Neural progenitor cell (in vitro differentiated cells): ENCODE measurements at places on chromosomes 6 and 20. TPM values are rescaled to one million over a fixed set of nuclear protein-coding genes. Genes with fewer than 3 reads are reported as not detected.
A peak's percentile ranks its signal among the peaks of the same experiment; 100 is the strongest.

DNA sequence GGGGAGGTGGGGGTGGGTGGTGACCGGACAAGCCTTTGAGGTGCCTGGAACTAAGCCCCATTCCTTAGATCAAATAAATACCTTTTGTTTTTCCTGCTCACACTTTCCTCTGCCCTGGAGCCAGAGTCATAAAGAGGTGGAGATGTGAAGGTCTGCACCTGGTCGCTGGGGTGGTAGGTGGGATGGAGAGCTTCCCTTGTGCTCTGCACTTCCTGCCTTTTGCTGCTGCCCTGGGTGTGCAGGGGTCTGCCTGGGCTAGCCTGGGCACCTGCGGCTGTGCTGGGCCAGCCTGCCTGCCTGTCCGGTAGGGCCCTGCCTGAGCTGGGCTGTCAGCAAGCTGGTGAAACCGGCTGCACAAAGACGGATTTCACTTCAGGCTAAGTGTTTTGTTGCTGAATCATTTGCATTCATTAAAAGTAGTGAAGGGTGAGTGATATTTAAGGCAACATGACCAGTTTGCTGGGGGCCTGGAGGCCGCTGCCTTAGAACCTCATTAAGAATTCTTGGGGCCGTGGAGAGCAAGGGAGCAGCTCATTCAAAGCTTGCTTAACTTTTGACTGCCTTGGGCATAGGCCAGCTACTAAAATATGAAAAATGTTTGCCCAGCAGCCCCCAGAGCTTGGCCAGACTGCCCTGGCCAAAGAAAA lies 20.5 kb downstream of the PTK7 start:
- H3K27ac ChIP-seq = peak overlapping the region; percentile 82
- H3K36me3 ChIP-seq = no peaks in the 10 kb centered on the region
- H3K4me1 ChIP-seq = peaks cover 33% of the 10 kb centered on the region
- no peak overlapping the region for H3K4me3 ChIP-seq

APOBEC2 gene
- total RNA-seq = 0.46 TPM in 1 of 2 replicates, not detected in the other

GRCh38 chr6:1461207-1461606 lies 71.8 kb downstream of the FOXF2 start:
- no peaks in the 10 kb centered on the region for H3K36me3 ChIP-seq
- no peak for DNase-seq
- H3K4me1 ChIP-seq = no peaks in the 10 kb centered on the region
- no peaks in the 10 kb centered on the region for H3K27me3 ChIP-seq
- H3K4me3 ChIP-seq = no peak overlapping the region
- no peak overlapping the region for H3K27ac ChIP-seq

GRCh38 chr6:160990847-160991405 lies 643 bp upstream of the MAP3K4 start:
- H3K4me3 ChIP-seq = peak overlapping the region; percentile 97
- H3K27ac ChIP-seq = peak overlapping the region; percentile 92

GRCh38 chr20:39381595-39381994 lies 419.5 kb downstream of the DHX35 start:
- no peaks in the 10 kb centered on the region for H3K27me3 ChIP-seq
- DNase-seq = peak; percentile 32
- no peak overlapping the region for H3K4me3 ChIP-seq
- H3K4me1 ChIP-seq = peaks cover 11% of the 10 kb centered on the region
- no peaks in the 10 kb centered on the region for H3K36me3 ChIP-seq
- H3K27ac ChIP-seq = no peak overlapping the region

MCCD1 gene
- total RNA-seq = not detected in 2 replicates

- H3K36me3 ChIP-seq = peaks cover 6% of the 10 kb centered on the region
- peak overlapping the region; percentile 53 for H3K27ac ChIP-seq
- no peaks in the 10 kb centered on the region for H3K4me1 ChIP-seq
- no peak overlapping the region for H3K4me3 ChIP-seq
- DNase-seq = peak; percentile 31
These were observed 27.1 kb downstream of the PTGIS start for GRCh38 chr20:49540687-49541435.

GCM1 gene
- not detected in 2 replicates for total RNA-seq

DNA sequence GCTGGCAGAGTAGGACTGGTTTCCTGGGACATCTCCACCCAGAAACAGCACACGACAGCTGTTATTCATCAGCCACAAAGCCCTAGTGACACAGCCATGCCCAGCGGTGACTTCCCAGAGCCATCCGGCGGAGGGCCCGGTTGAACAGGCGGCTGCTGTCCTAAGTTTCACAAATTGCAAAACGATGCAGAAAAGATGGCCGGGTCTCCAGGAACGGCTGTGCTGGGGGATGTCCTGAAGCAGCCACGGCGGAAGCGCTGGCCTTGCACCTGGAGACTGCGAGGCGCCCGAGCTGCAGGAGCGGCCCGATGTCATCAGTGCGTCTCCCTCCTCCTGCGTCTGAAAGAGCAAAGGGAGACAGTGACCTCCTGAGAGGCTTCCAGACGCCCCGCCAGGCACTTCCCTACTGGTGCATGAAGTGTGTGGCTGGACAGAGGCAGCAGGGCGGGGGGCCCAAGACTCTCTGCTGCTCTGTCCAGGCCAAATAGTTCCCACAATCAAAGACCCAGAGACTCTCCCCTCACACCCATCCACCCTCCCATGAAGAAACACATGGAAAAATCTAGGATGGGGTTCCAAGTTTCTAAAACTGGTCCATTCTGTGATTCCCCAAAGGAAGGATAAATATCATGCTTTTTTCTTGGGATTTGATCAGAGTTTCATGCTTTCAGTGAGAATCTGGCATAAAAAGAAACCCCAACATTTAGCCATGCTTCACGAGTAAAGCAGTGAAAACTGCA lies 44.0 kb downstream of the SSR1 start:
- H3K27me3 ChIP-seq = no peaks in the 10 kb centered on the region
- no peak overlapping the region for H3K27ac ChIP-seq
- DNase-seq = no peak
- H3K4me3 ChIP-seq = no peak overlapping the region
- no peaks in the 10 kb centered on the region for H3K36me3 ChIP-seq

DNA sequence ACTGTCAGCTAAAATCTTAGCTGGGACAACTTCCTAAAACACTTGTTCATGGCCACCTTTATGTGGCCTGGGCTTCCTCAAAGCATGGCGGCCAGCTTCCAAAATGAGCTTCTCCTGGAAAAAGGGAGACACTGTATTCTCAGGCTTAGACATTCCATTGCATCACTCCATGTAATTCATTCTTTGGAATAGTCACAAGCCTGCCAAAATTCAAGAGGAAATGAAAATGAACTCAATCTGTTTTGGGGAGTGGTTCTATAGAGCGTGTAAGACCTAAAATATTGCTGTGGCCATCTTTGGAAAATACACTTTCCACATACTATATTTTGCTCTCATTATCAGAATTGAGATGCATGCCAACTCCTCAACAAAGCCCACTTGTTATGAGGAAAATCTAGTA lies 687.0 kb downstream of the KIF16B start:
- H3K27me3 ChIP-seq = no peaks in the 10 kb centered on the region
- DNase-seq = no peak
- no peaks in the 10 kb centered on the region for H3K4me1 ChIP-seq
- H3K27ac ChIP-seq = no peak overlapping the region
- no peaks in the 10 kb centered on the region for H3K36me3 ChIP-seq
- no peak overlapping the region for H3K4me3 ChIP-seq

TNFRSF21 gene
- total RNA-seq = 16.9 and 23.2 TPM in 2 replicates

DNA sequence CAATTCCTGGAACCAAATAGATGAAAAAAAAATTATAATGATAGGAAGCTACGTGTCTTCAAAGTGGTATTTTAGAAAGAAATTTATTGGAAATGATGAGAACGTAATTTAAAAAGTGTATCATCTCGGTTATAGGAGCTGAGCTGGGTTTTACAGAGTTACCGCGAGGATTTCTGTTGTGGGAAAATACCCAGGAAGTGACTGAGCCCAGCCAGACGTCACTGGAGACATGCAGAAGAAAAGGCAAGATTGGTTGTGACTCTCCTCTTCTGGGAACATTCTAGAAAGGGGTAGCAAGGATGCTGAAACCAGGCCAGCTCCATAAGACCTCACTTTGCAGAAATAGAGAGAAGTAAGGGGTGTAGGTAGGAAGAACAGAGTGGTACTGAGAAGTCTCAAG lies 95.9 kb upstream of the ADGRF1 start:
- H3K4me1 ChIP-seq = no peaks in the 10 kb centered on the region
- H3K4me3 ChIP-seq = no peak overlapping the region
- H3K36me3 ChIP-seq = no peaks in the 10 kb centered on the region
- no peak for DNase-seq
- H3K27me3 ChIP-seq = no peaks in the 10 kb centered on the region

DNA sequence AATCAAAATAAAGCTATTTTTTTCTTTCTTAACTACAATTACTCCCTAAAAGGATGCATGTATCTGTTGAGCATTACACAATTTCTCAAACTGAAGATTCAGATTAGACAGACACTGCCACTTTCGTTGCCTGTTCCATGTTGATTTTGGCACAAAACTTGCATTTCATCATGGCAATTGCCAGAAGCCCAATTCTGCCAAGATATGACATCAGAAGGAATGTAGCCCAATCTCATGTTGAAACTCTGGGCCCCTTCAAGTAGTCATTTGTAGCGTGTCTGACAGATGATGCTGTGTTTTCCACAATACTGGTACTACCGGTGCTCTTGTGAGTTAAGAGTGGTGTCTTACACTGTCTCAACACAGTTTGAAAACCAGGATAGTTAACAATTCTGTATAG lies 705.4 kb downstream of the PTPRT start:
- H3K4me3 ChIP-seq = no peak overlapping the region
- no peaks in the 10 kb centered on the region for H3K27me3 ChIP-seq
- DNase-seq = no peak
- H3K36me3 ChIP-seq = no peaks in the 10 kb centered on the region

GRCh38 chr6:133889557-133890403 lies 867 bp downstream of the TCF21 start:
- peak overlapping the region; percentile 50 for H3K4me3 ChIP-seq
- H3K4me1 ChIP-seq = peaks cover 26% of the 10 kb centered on the region
- no peak overlapping the region for H3K27ac ChIP-seq

DNA sequence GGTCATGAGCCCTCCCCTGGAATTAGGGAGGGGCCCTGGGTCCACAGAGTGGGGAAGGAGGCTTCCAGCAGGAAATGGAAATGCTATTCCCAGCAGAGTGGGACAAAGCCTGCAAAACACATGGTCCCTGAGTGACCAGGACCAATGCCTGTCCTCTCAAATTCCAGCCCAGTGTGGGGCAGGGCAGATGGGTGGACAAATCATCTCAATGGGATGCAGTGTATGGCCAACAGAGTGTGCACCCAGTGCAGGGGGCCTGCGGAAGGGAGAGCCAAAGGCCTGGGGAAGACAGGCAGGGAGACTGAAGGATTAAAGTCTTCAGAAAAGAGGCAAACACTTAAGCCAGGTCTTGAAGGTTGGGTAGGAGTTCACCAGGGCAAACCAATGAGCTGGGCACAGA lies 28.7 kb upstream of the PHACTR3 start:
- peaks cover 4% of the 10 kb centered on the region for H3K4me1 ChIP-seq
- H3K27ac ChIP-seq = no peak overlapping the region
- H3K36me3 ChIP-seq = no peaks in the 10 kb centered on the region
- no peak for DNase-seq
- H3K27me3 ChIP-seq = peaks cover 100% of the 10 kb centered on the region
- H3K4me3 ChIP-seq = no peak overlapping the region

NINL gene
- 21.5 and 32.2 TPM in 2 replicates for total RNA-seq

DNA sequence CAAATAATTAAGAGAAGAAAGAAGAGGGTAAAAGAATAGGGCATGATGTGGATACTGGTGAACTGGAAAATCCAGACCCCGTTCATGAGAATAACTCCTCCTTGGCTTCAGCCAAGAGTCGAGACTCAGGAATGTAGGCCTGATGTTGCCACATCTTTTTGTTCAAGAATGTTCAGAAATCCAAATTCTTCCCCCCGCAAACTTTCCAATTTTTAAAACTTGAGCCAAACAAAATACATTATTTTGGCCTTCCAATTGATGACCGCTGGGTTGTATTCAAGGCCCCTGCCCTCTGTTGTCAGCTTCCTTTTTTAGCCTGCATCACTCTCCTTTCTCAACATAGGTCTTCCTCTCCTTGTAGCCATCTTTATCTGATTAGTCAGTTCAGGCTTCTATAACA lies 106.1 kb downstream of the TNFAIP3 start:
- H3K27ac ChIP-seq = no peak overlapping the region
- no peak overlapping the region for H3K4me3 ChIP-seq
- no peak for DNase-seq
- no peaks in the 10 kb centered on the region for H3K27me3 ChIP-seq
- H3K36me3 ChIP-seq = no peaks in the 10 kb centered on the region
- no peaks in the 10 kb centered on the region for H3K4me1 ChIP-seq

GRCh38 chr20:23227976-23228375 lies 122.6 kb upstream of the NXT1 start:
- DNase-seq = no peak
- no peaks in the 10 kb centered on the region for H3K27me3 ChIP-seq
- H3K27ac ChIP-seq = no peak overlapping the region
- no peaks in the 10 kb centered on the region for H3K36me3 ChIP-seq
- no peaks in the 10 kb centered on the region for H3K4me1 ChIP-seq
- H3K4me3 ChIP-seq = no peak overlapping the region

DNA sequence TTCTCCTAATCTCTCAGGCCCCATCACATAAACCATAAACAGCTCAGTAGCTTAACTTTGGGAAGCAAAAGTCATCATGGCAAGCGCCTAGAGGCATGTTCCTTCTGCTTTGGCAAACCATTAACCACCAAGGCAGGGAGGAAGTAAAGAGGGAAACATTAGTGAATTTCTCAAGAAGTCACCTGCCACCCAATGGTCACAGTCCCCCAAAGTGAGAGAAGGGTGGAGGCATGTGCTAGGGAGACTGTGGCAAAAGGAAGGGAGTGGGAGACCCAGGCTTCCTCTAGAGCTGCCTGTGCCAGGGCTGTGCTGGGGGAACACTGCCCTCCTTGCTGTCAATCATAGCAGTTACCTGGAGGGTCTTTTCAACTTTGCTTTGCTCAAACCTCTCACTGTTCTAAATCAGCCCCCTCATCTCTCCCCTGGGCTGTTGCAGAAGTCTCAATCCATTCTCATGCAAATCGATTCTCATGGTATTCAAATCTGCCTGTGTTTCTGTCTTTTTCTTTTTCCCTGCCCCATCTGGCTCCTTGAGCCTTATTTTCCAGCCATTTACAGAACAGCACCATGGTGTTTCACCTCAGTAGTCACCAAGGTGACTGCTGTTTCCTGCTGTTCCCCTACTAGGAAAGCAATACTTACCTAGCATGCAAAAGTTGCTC lies 1.8 kb upstream of the RNF24 start:
- peaks cover 28% of the 10 kb centered on the region for H3K4me1 ChIP-seq
- H3K36me3 ChIP-seq = no peaks in the 10 kb centered on the region
- H3K27me3 ChIP-seq = peaks cover 32% of the 10 kb centered on the region
- H3K4me3 ChIP-seq = no peak overlapping the region
- no peak overlapping the region for H3K27ac ChIP-seq

GRCh38 chr6:159989492-159990480 lies 20.9 kb downstream of the IGF2R start:
- no peak overlapping the region for H3K27ac ChIP-seq
- H3K4me3 ChIP-seq = no peak overlapping the region
- no peaks in the 10 kb centered on the region for H3K4me1 ChIP-seq
- H3K27me3 ChIP-seq = no peaks in the 10 kb centered on the region
- no peaks in the 10 kb centered on the region for H3K36me3 ChIP-seq
- DNase-seq = no peak

GRCh38 chr6:53679446-53679933 lies 13.9 kb upstream of the KLHL31 start:
- no peak overlapping the region for H3K4me3 ChIP-seq
- H3K4me1 ChIP-seq = no peaks in the 10 kb centered on the region
- no peaks in the 10 kb centered on the region for H3K27me3 ChIP-seq
- H3K27ac ChIP-seq = no peak overlapping the region
- DNase-seq = no peak

SGK2 gene
- total RNA-seq = 2.8 and 4.2 TPM in 2 replicates
